ENCODE measurements at places on chromosomes 4 and X.

- DNase-seq = no peak
Measured at GRCh38 chr4:73197220-73197619, 61.4 kb downstream of the ANKRD17 start.

- no peak for DNase-seq
Measured at GRCh38 chr4:15592799-15593198, 62.4 kb downstream of the FBXL5 start.

- peak; percentile 66 for DNase-seq
Measured at GRCh38 chr4:66688674-66689073, 856.6 kb downstream of the CENPC start.

DNA sequence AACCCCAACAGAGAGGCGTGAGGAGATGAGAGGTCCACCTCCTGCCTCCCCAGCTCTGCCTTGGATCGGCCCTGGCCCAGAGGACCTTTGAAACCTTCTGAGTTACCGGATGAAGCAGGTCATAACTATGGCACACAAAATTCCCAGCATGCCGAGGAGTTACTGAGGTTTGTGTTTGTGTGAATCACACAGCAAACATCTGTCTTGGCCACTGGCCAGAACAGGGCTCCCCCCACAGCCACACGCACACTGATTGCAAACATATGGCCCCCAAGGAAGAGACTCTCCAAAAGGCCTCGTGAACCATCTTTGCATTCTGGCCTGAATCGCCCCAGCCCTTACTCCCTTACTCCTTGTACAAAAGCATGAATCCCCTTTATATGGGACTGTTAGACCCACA lies 18.9 kb downstream of the RPS4X start:
- DNase-seq = no peak

GRCh38 chr4:2042204-2042946 lies 16.8 kb upstream of the NAT8L start:
- no peak for DNase-seq

- DNase-seq = no peak
Measured at GRCh38 chr4:15348236-15348635, 79.6 kb upstream of the C1QTNF7 start.

GRCh38 chr4:118718511-118719170 lies 33.4 kb downstream of the METTL14 start:
- no peak for DNase-seq

DNA sequence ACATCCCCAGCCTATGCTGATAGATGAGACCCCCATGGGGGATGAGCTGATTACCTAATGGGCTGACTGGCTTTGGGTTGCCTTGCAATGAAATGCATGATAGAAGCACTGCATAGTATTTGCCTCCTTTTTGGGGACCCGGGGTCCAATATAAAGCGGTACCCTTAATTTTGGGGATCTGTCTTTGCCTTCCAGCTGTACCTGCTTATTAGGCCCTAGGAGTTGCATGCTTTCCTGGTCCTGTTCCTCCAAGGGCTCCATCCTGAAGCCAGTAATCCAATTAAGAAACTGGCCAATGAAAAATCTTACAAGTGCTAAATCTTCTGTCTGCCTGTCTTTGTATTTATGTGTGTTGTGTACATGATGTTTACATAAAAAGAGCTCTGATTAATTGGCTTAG lies 791.6 kb downstream of the TRIML1 start:
- no peak for DNase-seq

DNA sequence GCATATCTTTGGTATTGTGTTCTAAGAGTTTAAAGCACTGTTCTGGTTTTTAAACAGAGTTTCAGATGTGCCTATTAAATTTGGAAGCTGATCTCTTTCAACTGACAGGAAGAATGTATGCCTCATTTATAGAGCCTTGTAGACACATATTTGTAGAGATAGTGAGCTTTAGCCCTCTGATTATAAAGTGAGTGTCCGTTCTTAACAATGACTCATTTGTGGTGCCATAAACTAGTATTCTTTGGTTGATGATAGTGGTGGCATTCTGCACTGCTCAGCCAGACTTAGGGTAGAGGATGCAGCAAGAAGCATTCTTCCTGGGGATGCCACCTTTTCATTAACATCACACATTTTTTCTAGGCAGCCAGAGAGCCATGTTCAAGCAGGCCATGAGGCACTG lies 121.7 kb downstream of the TLL1 start:
- DNase-seq = no peak

GRCh38 chrX:42131856-42132255 lies 208.5 kb upstream of the CASK start:
- no peak for DNase-seq

- no peak for DNase-seq
Measured at GRCh38 chrX:110081740-110082139, 78.8 kb downstream of the TMEM164 start.

DNA sequence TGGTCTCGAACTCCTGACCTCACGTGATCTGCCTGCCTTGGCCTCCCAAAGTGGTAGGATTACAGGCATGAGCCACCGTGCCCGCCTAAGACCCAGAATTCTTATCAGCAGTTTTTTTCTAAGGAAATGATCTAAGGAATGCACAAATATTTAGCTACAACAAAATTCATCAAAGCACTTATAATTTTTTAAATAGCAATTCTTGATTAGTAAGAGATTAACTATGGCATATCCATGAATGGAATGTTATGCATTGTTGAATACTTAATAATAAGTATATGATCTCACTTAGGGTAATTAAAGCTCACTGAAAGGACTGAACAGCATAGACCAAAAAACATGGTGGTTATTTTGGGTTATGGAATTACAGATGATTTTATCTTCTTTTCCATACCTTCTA lies 18.4 kb downstream of the CENPU start:
- no peak for DNase-seq

GRCh38 chr4:90025248-90025647 lies 101.9 kb upstream of the CCSER1 start:
- peak; percentile 41 for DNase-seq

DNA sequence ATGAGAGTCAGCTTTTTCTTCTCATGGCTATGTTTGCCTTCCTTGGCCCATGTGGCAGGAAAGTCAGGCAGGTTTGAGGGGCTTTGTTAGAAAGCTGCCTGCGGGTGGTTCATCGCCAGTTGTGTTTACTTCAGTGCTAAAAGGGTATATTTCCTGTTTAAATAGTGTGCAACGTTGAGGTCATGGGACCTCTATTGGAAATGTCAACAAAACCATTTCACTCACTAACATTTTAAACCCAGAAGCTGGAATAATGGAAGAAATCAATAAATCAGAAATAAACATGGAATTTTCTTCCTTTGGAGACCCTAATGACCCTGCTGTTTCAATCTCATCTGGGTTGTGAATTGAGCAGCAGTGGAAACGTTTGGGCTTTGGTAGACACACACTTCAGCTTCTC lies 185.8 kb downstream of the ANKRD50 start:
- DNase-seq = no peak

GRCh38 chr4:21858971-21859370 lies 89.6 kb downstream of the KCNIP4 start:
- DNase-seq = no peak

DNA sequence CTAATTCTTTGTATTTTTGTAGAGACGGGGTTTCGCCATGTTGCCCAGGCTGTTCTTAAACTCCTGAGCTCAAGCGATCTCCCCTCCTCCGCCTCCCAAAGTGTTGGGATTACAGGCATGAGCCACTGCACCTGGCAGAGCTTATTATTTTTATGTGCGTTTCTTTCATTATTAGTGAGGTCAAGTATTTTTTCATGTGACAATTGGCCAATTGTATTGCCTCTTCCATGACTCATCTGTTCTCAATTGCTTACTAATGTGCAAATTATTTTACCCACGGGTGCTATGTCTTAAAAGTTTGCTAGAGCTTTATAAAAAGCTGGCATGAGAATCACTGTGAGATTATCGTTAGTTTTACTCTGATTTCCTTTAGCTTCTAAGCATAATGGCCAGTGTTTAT lies 13.0 kb upstream of the ARX start:
- DNase-seq = no peak

GRCh38 chr4:34723605-34724004 lies 1520.7 kb downstream of the ARAP2 start:
- DNase-seq = no peak

- DNase-seq = no peak
Measured at GRCh38 chrX:55731826-55732225, 14.3 kb downstream of the RRAGB start.
